Caki2 (cell line): ENCODE measurements at places on chromosomes 5 and 9. TPM values are rescaled to one million over a fixed set of nuclear protein-coding genes. Genes with fewer than 3 reads are reported as not detected.

Gene MSMP
- total RNA-seq, result not detected in 2 replicates

DNA sequence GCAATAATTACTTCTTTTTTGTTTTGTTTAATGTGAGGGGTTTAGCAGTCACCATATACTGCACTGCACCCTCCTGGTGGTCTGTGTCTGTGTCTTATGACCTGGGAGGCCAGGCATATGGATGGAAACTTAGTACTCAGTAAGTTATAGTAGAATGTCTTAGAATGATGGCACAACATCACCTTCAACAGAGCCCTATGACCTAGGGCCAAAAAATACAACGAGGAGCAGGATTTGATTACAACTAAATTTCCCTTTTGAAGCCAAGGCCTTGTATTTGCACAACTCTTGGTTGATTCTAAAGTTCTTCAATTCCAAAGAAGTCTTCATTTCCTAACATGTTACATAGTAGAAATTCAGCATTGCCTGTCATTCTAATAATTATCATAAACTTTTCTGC is 422.1 kb upstream of the PIK3R1 start:
- no peak for DNase-seq

- no peak for DNase-seq
These were observed 818 bp upstream of the FREM1 start for GRCh38 chr9:14911046-14911445.

DNA sequence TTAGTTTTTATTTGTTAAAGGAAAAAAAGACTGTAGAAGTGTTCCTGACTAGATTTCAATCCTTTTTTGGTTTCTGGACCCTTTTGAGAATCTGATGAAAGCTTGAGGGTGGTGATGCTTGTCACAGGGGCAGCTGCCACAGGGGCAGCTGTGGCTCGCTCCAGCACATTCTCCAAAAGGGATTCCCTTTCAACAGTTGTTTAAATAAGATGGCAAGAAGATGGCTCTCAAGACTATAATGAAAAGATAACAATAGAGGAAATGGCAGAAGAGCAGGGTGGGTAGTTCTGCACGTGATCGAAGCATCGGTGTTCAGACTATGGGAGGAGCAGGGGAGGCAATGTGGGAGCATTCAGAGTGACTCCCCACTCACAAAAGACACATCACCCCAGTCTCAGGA is 46.5 kb upstream of the TNFAIP8 start:
- no peak for DNase-seq

- peak; percentile 42 for DNase-seq
These were observed 90.7 kb downstream of the MEF2C start for GRCh38 chr5:88792144-88792840.

DNA sequence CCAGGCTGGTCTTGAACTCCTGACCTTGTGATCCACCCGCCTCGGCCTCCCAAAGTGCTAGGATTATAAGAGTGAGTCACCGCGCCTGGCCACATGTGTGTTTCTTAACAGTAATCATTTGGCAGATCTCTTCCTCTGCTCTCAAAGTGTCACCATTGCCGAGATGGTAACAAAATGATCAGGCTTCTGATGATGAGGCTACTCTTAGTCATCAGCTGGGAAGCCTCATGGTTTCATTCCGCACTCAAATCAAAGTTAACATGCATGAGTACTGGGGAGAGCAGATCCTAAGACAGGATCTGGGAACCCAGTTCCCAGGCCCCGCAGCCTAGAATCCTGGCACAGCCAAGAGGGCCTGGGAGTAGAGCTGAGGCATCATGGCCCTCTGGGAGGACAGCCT is 27.4 kb downstream of the BARHL1 start:
- DNase-seq, result no peak
